ENCODE measurements at places on chromosomes 6 and 20.
A peak's percentile ranks its signal among the peaks of the same experiment; 100 is the strongest.

DNA sequence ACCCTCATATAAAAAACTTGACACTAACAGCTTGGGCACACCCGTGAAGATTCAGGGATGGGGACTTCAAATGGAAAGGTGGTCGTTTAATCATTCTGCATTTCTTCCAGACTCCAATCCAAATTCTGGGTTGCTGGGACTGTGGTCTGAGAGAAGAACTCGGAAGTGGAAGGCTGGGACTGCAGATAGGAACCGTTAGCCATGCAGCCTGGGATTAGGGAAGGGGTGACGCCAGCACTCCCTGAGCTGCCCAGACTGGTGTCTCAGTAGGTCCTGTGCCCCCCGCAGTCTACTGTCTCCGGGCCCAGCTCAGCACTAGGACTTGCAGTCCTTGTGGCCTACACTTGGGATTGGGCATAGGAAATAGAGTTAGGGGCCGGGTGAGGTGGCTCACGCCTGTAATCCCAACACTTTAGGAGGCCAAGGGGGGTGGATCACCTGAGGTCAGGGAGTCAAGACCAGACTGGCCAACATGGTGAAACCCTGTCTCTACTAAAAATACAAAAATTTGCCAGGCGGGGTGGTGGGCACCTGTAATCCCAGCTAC is 511 bp upstream of the CLIC1 start:
- DNase-seq = no peak

DNA sequence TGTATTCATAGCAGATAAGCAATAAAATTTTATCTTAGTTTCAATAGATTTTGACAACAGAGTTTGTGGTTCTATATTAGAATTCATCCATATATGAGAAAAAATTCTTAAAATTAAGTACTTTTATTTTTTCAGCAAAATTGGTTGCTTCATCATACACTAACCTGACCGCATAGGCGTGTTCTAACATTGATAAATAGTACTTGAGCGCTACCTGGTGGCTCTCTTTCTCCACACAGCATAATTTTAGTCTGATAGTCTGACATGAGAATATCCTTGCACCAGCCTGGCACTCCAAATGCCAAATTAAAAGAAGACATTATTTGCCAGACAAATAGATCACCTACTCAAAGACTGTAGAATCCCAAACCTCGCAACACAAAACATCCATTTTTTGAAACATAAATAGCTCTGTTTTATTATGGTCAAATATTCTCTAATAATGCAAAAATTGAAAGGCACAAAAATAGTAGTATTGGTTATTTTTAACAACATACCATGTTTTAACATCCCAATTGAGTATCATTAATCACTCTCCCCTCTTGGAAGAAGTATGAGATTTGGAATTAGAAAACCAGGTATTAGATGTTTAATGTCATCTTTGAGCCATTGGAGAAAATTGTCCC is 33.0 kb upstream of the FILIP1 start:
- DNase-seq = no peak

GRCh38 chr6:89352278-89353117 is at the start of gene UBE2J1:
Gene UBE2J1, minus strand, starts transcription at chr6:89352722. Its CDS starts 153 bp downstream, at chr6:89352569.
- DNase-seq = peak; percentile 97

DNA sequence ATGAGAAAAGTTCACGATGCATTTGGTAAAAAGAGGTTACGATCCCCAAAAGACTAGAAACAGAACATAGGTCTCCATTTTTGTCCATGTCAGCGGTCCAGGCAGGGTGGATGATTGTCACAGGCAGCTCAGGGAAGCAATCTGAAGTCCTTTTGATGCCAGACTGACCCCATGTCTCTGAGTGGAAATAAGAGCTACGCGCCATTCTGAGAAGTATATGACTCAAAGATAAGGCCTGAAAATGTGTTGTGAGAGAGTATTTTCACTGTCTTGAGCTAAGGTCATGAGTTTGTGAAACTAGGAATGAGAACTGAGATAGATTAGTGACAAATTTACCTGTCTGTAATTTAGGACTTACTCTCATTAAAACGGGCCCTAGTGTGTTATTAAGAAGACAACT is 69.5 kb downstream of the LYRM4 start:
- no peak for DNase-seq

GRCh38 chr20:25025986-25026605 is 31.8 kb downstream of the ACSS1 start:
- DNase-seq = peak; percentile 46

DNA sequence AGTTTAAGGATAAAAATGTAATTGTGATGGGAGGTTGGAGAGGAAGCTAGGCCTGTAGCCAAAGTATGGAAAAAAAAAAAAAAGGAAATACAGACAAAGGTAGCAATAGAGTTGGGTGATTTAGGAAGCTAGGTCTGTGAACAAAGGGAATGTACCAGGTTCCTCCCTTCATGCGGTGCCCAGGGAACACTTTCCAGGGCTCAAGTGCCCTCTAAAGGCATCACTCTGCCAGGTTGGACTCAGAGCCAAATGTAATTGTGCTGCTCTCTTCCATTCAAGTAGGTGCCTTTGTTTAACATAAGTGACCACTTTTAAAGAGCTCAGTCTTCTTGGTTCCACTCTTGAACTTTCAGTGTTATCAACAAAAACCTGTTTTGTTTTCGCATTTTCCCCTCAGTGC is 159.7 kb upstream of the AHI1 start:
- DNase-seq = no peak

DNA sequence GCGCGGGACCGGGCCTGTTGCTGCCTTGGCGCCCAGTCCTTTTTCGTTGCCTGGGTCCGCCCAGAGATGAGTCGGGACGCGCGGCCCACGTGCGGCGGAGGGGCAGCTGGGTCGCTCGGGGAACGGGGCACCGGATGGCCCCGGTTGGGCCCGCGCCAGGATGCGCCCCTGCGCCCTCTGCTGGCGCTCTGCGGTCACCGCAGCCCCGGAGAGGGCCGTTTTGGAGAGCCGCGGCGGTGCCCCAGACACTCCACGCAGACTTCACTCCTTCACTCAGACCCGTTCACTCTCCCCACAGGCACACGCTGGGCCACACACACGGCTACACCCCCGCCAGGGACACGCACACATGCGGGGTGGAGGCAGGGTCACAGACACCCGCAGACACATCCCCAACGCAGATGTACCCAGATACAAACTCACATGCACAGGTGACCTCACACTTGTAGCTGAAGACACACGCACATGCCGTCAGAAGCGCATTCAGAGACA is 38.8 kb downstream of the SRC start:
- peak; percentile 65 for DNase-seq

GRCh38 chr20:13786143-13786828 is 1.5 kb downstream of the NDUFAF5 start:
- no peak for DNase-seq

DNA sequence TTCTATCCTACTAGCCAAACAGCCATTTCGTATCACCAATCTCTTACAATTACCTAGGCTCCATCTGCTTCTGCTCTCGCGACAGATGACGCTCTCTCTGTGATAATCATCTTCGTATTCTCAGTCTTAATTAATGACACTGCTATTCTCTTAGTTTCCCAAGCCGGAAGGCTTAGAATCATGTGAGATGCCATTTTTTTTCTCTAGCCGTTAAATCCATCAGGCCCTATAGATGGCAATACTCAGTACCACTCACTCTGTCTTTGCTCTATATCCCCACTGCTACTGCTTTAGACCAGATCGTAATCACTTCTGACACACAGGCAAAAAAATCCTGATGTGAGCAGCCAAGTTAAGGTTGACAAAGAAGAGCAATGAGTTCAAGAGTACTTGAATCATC is 2.1 kb upstream of the THEMIS start:
- no peak for DNase-seq

- no peak for DNase-seq
These were observed 850 bp upstream of the HECA start for GRCh38 chr6:139134064-139134395.

- no peak for DNase-seq
These were observed 69.1 kb downstream of the PHACTR3 start for GRCh38 chr20:59673288-59673997.

- DNase-seq = no peak
These were observed 5.1 kb downstream of the ELOVL2 start for GRCh38 chr6:11039040-11039439.

GRCh38 chr6:132751306-132751705 is 6.4 kb downstream of the VNN2 start:
- no peak for DNase-seq

DNA sequence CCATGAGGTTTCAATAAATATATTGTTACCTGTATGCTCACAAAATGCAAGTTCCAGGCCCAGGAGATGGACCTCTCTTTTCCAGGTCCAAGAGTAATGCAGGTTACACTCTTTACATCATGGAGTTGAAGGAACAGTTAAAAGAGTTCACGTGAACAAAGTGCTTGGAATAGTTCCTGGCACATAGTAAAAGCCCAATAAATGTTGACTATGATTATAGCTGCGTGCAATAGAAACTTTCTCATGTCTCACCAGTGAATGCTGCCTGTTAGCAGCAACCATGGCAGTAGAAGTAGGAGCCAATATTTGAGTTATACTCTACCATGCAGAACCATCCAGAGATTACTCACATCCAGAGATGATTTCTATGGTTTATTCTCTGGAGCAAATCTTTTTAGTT is 707.5 kb downstream of the DHX35 start:
- no peak for DNase-seq

DNA sequence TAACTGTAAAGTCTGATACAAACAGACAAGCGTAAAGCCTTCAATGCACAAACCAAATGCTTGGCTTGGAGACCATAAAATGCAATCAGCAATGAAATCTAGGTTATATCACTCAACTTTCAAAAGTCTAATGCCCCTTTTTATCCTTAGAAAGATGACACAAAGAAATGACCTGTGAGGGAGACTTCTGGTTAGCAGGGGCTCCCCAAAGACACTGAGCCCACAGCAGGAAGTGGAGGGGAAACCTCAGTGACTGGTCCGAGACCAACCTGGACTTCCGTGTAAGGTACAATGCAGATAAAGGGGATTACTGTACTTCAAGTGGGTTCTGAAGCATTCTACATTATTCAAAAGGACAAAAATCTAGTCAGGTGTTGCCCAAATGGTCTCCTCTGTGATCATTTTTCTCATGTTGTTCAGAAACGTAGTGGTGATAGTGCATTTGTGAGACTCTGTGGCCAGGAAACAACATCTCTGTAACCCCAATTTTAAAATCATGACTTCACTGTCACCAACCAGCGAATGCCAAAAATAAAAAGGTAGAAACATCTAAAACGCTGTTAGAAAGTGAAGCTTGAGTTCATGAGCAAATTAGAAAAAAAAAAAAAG is 88.2 kb downstream of the HIVEP2 start:
- no peak for DNase-seq

- DNase-seq = no peak
These were observed 267.7 kb upstream of the RNF24 start for GRCh38 chr20:4283016-4283415.

- DNase-seq = peak; percentile 56
These were observed 136.3 kb downstream of the MRPL14 start for GRCh38 chr6:43990627-43991619.

- DNase-seq = no peak
These were observed 130.7 kb upstream of the SSTR4 start for GRCh38 chr20:22904386-22904785.

DNA sequence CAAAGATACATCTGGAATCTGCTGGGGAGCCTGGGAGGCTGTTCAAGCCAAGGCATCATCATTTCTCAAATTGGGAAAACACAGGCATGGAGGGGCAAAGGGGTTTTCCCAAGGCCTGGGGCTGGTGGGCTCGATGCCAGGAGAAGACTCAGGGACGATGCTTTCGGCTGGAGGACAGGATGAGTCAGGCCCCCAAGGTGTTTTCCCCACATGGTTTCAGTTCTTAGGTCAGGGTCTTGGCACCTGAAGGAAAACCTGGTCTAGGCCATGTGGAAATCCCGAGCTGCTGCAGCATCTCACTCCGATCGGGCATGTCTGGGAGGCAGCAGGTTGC is 348.1 kb downstream of the CDC5L start:
- DNase-seq = no peak

DNA sequence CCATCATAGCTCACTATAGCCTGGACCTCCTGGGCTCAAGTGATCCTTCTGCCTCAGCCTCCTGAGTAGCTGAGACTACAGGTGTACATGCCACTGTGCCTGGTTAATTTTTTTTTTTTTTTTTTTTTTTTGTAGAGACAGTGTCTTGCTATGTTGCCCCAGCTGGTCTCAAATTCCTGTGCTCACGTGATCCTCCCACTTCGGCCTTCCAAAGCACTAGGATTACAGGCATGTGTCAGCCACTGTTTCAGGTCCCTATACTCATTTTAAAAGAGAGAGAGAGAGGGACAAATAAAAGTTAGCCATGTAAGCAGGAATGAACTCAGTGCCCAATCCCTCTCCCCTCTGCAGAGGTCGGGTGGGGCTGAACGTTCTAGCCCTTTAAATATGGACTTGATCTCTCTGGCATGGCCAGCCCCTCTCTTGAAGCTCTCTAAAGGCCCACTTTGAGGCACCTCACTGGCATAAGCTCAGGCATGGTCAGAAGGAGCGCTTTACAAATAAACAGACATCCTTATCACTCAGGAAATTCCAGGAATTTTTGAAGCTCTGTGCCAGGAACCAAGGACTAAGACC is 9.0 kb upstream of the SERPINB1 start:
- DNase-seq = no peak

DNA sequence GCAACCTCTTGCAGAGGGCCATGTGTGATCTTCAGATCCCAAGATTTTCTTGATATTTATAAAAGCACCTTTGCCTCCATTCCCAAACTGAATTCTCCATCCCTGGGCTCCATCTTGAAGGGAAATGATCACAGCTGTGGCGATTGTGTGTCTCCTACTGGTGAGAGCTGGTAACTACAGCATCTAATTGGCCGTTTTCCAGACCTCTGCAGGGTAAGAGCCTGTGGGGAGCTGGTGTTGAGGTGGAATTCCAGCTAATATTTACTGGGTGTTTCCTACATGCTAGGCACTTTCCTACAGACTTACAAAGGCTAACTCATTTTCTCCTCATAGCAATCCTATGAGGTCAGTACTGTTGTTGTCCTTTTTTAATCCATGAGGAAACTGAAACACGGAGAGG is 59.2 kb upstream of the FNDC1 start:
- DNase-seq = no peak

- no peak for DNase-seq
These were observed 68.6 kb downstream of the TENT5A start for GRCh38 chr6:81683912-81684311.

All from chondrocyte (in vitro differentiated cells).